Aortic smooth muscle cell (primary cell): ENCODE measurements at places on chromosomes 12 and 14. TPM values are rescaled to one million over a fixed set of nuclear protein-coding genes. Genes with fewer than 3 reads are reported as not detected.

Gene MYH6
- not detected in 2 replicates for total RNA-seq

Gene TDRD9
- total RNA-seq: 0.26 and 1.6 TPM in 2 replicates

Gene REP15
- total RNA-seq: 1.3 and 2.7 TPM in 2 replicates

Gene ZNF385A
- total RNA-seq: 0.87 and 0.92 TPM in 2 replicates

Gene NRDE2
- total RNA-seq: 9.3 and 11.1 TPM in 2 replicates
